HT-29 (cell line): ENCODE measurements at places on chromosomes 3 and 15. TPM values are rescaled to one million over a fixed set of nuclear protein-coding genes. Genes with fewer than 3 reads are reported as not detected.

DNA sequence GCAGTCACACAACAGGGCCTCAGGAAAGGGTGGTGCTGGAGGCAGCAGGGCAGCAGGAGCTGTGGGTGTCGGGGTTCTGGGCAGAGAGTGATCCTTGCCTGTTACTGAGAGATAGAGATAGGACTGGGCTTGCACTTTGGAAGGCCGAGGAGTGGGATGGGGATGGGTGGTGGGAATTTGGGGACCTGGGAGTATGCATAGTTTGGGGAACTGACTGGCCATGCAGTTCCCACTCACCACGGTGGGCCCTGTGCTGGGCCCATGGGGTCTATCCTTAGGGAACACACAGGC is 192.5 kb upstream of the LINGO1 start:
- no peak for DNase-seq

DNA sequence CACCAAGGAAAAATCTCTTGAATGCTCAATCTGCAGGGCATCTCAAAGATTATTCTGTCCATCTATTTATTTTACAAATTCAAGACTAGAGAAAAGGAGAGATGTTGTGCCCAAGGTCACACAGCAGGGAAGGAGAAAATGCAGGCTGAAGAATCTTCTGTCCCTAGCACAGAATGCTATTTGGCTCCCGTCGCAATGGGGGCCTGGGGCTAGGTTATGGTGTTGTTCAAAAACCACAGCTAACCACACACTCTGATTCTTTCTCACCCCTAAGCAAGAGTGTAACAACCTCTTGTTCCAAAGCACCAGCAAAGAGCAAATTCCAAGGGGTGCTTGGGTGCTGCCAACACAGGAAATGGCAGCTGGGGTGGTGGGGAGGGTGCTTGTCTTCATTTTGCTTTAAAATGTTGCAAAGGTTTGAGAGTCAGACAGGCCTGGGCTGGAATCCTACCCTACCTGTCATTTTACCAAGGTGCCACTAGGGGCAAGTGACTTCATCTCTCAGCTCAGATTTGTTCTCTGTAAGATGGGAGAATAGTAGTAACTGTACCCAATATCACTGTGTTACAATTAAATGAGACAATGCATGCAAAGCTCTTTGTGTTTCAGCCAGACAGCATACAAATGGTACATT is 112.5 kb downstream of the ADAMTS9 start:
- peak; percentile 15 for DNase-seq

DNA sequence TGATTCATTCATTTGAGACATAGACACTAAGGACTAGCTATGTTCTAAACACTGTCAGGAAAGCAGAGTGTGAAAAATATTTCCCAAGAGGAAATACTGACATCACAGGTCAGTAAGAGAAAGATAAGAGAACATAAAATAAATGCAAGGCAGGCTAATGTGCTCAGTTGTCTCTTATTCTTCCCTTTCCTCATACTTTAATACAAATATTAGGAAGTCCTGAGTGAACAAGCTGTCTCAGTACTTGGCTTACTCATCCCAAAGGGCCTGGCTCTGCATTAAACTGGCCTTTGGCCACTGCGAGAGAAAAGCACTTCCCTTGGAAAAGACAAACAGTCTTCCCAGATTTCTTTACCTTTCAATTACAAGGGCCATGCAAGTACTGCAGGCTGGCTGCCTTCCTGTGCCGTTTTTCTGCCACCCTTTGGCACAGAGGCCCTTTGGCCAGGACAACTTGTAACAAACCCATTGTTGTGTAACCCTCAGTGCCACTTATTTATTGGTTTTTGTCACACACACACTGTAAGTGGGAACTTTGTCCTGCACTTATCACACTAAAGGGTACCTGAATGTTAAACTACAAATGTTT is 31.7 kb downstream of the EDC3 start:
- peak; percentile 53 for DNase-seq

DNA sequence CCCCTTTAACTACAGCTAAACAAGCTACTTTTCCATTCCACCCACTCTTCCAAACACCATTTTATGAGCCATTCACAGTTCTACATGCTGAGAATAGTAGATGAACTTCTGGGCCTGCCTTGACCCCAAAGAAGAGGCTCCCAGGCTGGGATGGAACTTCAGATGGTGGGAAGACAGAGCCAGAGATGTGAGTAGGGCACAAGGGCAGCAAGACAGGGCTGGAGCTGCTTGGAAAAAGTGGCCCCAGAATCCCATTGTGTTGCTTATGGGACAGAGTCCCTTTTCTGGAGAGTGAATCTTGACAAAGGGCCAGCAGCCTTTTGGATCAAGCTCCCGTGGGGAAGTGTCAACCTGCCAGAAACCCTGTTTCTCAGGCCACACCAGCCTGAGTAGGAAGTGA is 516.5 kb upstream of the PPP2R3A start:
- DNase-seq: no peak

DNA sequence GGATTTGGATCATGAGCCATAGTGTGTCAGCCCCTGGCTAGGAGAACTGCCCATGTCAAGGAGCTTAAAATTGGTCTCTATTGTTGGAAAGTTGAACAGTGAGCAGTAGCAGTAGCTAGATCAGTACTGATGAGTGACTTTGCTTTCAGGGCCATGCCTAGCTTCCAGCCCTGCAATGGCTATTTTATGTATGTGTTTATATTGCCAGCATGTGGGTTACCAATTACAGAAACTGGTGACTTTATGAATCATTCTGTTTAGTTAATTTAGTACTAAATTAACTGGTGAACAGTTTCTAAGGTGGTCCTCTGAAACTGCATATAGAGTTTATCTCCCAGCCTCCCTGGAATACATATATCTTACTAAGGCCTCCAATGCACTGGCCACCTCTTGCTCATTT is 908.1 kb upstream of the ALCAM start:
- DNase-seq: no peak

DNA sequence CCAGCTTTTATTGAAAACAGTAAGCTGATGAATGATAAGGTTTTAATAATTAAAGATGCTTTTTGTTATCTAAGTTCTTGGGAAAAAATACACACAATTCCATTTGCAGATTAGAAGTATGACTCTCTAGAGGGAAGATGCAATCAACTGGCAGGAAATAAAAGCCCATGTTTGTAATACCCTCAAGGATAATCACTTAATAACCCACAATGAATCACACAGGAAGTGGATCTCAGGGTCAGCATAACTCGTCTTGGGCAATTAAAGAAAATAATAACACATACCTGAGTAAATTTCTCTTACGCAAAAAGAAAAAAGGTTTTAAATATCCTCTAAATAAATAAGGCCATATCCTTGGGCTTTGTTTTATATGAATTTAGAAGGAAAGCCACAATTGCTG is 9.4 kb upstream of the EID1 start:
- peak; percentile 13 for DNase-seq

GRCh38 chr15:86840996-86841395 is 761.3 kb downstream of the AGBL1 start:
- no peak for DNase-seq

GRCh38 chr3:43273416-43273815 is 12.9 kb upstream of the SNRK start:
- no peak for DNase-seq

GRCh38 chr15:74438721-74439316 is 5.1 kb upstream of the SEMA7A start:
- peak; percentile 91 for DNase-seq

DNA sequence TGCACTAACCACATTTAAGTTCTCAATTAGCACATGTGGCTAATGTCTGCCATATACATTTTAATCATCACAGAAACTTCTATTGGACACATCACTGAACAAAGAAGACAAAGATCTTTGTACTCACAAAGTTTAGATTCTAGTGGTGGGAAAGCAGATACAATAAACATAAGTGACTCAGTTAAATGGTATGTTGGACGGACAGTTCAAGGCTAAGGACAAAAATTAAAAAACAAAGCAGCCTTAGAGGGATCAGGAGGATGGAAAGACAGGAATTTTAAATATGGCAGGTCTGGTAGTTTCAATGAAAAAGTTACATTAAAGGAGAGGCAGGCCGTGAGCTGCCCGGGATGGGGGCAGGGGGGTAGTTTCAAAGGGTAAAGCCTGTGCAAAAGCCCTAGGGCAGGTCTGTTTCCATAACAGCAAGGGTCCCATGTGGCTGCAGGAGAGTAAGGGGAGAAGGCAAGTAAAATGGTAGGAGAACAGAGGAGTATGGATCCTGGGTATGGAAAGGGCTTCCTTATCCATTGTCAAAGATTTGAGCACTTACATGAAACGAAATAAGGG is 220.7 kb downstream of the FHIT start:
- no peak for DNase-seq

- DNase-seq: no peak
Measured at GRCh38 chr3:147099076-147099475, 307.3 kb downstream of the ZIC4 start.

- no peak for DNase-seq
Measured at GRCh38 chr15:78360367-78360801, 20.2 kb downstream of the CRABP1 start.

DNA sequence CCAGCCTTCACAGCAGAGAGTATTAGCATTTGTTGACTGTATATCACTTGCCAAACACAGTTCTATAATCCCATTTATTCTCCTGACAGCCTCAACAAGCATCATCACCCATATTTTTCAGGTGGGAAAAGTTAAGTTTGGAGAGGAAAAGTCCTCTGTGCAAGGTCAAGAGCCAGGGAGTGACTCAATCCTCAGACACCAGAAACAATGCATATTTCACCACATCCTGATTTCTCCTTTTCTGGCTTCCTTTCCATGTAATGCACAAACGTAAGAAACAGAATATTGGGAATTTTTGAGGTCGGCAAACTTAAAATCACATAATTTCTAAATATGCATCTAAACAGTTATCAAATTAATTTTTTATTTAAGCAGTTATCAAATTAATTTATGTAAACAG is 116.0 kb upstream of the GADL1 start:
- no peak for DNase-seq

The MFGE8 gene
- total RNA-seq: 27.0 and 38.1 TPM in 2 replicates

The FILIP1L gene
- total RNA-seq: 1.2 and 1.8 TPM in 2 replicates

The XIRP1 gene
- not detected in 2 replicates for total RNA-seq

The CACNA1D gene
- 17.1 and 25.3 TPM in 2 replicates for total RNA-seq

The CLDN16 gene
- total RNA-seq: not detected in 2 replicates

The SH3BP5 gene
- 0.99 and 1.5 TPM in 2 replicates for total RNA-seq

The GOLGA8J gene
- not detected in 2 replicates for total RNA-seq

The SI gene
- total RNA-seq: 0.20 and 0.55 TPM in 2 replicates

The SFMBT1 gene
- total RNA-seq: 20.2 and 23.0 TPM in 2 replicates

The ARHGEF26 gene
- total RNA-seq: 8.3 and 11.3 TPM in 2 replicates
